ENCODE measurements at places on chromosomes 1 and 21.

- no peak for DNase-seq
Observed at GRCh38 chr1:248849637-248850036, 9.2 kb downstream of the ZNF692 start.

- no peak for DNase-seq
Observed at GRCh38 chr21:14718951-14719350, 172.8 kb upstream of the SAMSN1 start.

- no peak for DNase-seq
Observed at GRCh38 chr1:94310570-94311270, 73.3 kb upstream of the ARHGAP29 start.

- DNase-seq = no peak
Observed at GRCh38 chr1:168623003-168623828, 46.8 kb downstream of the XCL1 start.

- DNase-seq = no peak
Observed at GRCh38 chr1:94876362-94876761, 50.5 kb downstream of the CNN3 start.

DNA sequence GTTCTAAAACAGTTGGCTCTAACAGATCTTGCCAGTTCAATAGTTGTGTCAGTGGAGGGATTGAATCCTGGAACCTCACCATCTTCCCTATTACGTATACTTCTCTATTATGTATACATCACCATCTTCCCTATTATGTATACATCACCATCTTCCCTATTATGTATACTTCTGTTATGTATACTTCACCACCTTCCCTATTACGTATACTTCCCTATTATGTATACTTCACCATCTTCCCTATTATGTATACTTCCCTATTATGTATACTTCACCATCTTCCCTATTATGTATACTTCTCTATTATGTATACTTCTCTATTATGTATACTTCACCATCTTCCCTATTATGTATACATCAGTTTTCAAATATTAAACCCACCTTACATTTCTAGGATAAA is 34.4 kb upstream of the HP1BP3 start:
- no peak for DNase-seq

GRCh38 chr1:228830954-228831481 is 95.7 kb downstream of the RHOU start:
- no peak for DNase-seq

DNA sequence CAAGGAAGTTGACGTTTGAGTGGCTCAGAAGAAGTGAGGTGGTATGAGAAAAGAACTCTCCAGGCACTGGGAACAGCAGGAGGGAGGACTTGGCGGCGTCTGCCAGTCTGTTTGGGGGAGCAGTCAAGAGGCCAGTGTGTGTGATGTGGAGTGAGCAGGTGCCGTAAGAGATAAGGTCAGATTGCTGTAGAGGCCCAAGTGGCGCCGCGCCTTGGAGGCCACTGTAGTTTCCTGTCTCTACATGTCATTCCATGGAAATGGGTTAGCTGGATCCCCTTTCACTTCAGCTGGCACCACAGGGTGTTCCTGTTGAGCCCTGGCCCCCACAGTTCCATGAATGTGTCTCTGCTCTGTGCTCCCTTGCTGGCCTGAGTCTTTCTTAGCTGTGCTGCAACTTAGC is 35.5 kb upstream of the PTPRF start:
- no peak for DNase-seq

DNA sequence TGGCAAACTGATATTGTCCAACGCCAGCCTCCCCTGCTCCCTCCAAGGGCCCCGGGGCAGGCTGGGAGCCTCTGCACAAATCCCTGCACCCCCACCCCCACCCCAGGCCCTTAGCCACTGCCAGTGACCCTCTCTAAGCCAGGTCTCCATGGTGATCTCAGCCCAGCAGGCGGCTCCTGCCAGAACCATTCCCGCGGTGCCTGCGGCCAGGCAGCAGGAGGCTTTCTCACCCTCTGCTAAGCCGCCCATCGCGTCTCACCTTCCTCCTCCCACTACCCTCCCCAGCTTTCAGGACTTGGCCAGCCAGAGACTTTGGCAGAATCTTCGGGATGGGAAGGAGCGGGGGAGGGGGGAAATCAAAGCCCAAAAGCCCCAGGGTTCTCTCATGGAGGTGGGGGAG is 46.8 kb upstream of the WASF2 start:
- no peak for DNase-seq

- no peak for DNase-seq
Observed at GRCh38 chr1:191575180-191575579, 583.1 kb upstream of the RGS18 start.

GRCh38 chr1:51926171-51926812 is 47.8 kb upstream of the NRDC start:
- DNase-seq = no peak

- DNase-seq = no peak
Observed at GRCh38 chr1:156741481-156741983, 644 bp upstream of the MRPL24 start.

GRCh38 chr1:221869779-221870178 is 127.9 kb upstream of the DUSP10 start:
- DNase-seq = no peak

GRCh38 chr1:215878843-215879242 is 311.7 kb downstream of the KCTD3 start:
- no peak for DNase-seq

DNA sequence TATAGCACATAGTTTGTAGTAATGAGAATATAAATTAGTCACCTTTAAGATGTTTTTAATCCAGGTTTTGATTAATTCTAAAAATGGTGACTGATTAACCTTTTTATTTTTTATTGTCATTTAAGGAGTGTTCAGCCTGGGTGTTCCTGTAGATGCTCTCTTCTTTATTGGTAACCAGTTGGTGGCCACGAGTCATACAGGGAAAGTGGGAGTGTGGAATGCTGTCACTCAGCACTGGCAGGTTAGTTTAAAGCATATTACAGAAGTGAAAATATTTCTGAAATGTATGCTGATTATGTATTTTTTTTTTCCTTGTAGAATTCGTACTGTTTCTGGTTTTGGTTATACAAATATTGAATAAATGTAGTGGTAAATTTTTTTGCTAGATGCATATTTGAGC is 28.1 kb downstream of the KCTD3 start:
- DNase-seq = no peak

GRCh38 chr1:199269241-199269640 is 630.4 kb downstream of the PTPRC start:
- DNase-seq = no peak

- no peak for DNase-seq
Observed at GRCh38 chr1:115706587-115707425, 61.7 kb downstream of the CASQ2 start.

GRCh38 chr1:6592865-6593593 is 9.6 kb downstream of the KLHL21 start:
- no peak for DNase-seq

- DNase-seq = no peak
Observed at GRCh38 chr21:26844258-26845065, 747 bp downstream of the ADAMTS1 start.

GRCh38 chr1:81505831-81506230 is 294.9 kb upstream of the ADGRL2 start:
- no peak for DNase-seq

GRCh38 chr1:161258439-161259344 is at the start of gene PCP4L1:
Gene PCP4L1, plus strand, starts transcription at chr1:161258745. Its CDS starts 230 bp downstream, at chr1:161258975.
- DNase-seq = peak; percentile 41

DNA sequence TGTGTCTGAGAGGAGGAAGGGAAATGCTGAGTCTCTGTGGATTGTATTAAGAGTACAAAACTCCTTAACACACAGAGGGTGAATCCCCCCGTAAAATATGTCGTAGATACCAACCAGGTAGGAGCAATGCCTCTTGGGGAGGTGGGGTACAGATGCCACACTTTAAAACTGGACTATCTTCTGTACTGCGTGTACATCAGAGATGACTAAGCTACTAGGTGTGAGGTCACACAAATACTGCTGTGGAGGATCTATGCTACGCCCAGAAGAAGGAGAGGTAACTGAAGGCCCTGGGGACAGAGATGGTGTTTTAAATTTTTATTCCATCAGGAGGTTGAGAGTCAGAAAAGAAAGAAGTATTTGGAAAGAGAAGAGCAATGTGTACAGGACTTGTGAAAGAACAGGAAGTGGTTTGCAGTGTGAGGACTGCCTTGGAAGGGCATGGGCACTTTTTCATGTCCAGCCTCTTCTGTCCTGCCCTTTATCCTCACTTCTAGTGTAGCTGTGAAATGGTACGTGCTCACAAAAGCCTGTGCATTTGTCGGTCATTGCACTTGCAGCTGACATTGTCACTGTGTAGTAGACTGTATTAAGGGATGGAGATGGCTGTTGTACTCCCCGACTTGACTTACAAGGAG is 287.8 kb upstream of the CHRM3 start:
- DNase-seq = no peak

DNA sequence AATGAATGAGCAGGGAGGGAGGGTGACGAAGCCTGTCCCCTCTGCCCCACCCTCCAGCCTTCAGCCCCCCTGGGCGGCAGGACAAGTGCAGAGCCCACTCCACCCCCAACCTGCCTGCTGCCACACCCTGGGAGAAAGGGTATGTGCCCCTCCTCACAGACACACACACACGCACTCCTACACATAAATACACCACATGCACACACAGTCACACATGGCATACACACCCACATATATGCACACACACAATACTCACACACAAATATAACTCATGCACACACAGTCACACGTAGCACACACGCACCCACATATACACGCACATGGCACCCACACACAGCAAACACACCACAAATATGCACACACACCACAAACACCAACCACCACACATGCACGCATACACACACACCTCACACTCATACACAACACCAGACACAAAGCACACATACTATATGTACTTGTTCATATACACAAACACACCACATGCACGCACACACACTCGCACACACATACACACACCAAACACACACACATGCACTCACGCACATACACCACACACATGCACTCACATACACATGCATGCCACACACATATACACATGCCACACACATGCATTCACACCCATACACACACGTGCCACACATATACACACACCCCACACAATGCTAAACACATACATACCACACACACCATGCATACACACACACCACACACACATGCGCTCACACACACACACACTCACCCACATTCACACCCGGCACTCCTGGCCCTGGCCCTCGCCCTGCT is 16.4 kb downstream of the ITGB2 start:
- no peak for DNase-seq

DNA sequence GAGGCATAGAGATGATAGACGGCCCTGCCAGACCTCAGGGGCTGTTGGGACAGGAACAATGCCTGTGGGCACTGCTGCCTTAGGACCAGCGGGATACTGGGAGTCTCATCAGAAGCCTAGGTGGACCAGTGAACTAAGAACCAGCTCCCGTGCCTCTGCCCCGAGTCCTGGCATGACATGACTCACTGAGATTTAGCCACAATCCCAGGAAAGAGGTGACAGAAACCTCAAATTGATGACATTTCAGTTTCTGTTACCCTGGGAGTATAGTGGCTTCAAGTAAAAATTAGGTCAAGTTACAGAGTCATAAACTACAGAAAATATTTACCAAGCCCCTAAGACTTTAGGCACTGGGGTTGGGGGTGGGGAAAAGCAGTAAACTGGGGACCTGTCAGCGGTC is 74.6 kb upstream of the GADD45A start:
- DNase-seq = no peak

GRCh38 chr1:107019166-107019565 is 37.3 kb upstream of the PRMT6 start:
- DNase-seq = no peak

DNA sequence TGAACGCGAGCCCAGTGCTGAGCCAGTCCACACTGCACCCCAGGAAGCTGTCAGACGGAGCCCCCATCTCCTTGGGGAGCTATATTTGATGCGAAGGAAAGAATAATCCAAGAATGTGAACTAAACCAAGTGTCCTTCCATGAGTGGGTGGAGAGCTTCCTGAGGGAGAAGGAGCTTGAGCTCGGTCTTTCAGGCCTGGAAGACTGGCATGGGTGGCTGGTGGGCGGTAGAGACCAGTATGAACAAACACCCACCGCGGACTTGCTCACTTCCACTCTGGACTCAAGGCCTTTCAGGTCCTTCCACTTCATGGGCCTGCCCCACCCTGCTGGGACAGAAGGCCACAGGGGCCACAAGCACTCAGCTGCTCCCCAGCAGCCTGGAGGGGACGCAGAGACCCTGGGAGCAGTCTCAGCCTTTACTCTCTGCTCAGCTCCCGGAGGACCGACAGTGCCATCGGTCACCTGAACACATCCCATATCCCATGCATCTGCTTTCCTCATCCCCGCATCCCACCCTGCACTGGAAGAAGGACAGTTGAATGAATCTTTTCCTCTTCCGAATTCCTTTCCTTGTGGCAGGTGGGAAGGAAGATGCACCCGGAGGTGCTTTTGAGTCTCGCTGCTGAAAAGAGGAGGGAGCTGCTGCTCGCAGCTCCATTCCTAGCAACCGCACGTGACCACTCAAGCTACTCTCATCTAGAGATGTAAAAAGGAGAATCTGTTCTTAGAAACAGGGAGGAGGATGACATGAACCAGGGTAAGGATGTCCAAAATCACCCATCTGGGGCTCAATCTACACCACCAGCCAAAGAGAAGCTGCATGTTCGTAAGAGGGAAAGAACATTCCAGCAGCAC is 92.3 kb downstream of the PGBD5 start:
- DNase-seq = no peak

DNA sequence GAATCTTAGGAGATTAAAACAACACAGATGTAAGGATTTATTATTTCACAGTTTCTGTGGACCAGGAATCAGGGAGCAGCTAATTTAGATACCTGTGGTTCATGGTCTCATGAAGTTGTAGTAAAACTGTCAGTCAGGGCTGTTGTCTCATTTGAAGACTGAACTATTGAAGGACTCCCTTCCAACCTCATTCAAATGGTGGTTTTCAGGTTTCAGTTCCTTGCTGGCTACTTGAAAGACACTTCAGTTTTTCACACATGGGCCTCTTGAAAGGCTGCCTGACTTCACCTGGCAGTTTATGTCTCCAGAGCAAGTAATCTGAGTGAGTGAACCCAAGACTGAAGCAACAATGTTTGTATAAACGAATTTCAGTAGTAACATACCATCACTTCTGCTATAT is 915.9 kb downstream of the PLA2G4A start:
- no peak for DNase-seq

GRCh38 chr1:160400646-160401486 is 502 bp downstream of the VANGL2 start:
- DNase-seq = no peak

- no peak for DNase-seq
Observed at GRCh38 chr1:47697616-47698335, 259.9 kb downstream of the FOXD2 start.

- peak; percentile 65 for DNase-seq
Observed at GRCh38 chr1:92486251-92487077, at the start of gene GFI1. Gene GFI1, minus strand, starts transcription at chr1:92486925. Its CDS starts 3,438 bp downstream, at chr1:92483487.

DNA sequence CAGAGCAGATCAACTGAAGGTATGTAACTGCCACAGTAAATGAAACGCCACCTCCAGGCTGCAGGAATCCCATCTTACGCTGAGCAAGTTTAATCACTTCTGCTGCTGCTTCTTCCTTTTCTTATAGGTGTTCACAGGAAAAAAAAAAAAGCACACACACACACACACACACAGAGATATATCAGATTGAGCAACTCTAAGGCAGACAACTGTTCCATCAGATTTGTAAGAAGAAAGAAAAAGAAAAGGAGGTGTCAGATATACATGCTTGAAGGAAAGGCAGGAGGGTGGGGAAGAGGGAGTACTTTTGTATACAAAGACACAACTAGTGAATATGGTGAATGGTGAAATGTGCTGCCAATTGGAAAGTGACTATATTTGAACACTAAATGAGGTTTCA is 28.6 kb downstream of the DSTYK start:
- no peak for DNase-seq

- DNase-seq = no peak
Observed at GRCh38 chr1:241130881-241131280, 226.1 kb downstream of the RGS7 start.

Measured in stimulated activated CD4-positive, alpha-beta T cell treated with anti-CD3 and anti-CD28 coated beads, Interleukin-12 subunit alpha, Interleukin-12 subunit beta, amount 100 ng/mL, for 4 hours (primary cell).